Activated T-cell treated with anti-CD3 and anti-CD28 coated beads, Interleukin-2, amount 50 U/mL, for 72 hours (primary cell): ENCODE measurements at places on chromosomes 11 and 22.

DNA sequence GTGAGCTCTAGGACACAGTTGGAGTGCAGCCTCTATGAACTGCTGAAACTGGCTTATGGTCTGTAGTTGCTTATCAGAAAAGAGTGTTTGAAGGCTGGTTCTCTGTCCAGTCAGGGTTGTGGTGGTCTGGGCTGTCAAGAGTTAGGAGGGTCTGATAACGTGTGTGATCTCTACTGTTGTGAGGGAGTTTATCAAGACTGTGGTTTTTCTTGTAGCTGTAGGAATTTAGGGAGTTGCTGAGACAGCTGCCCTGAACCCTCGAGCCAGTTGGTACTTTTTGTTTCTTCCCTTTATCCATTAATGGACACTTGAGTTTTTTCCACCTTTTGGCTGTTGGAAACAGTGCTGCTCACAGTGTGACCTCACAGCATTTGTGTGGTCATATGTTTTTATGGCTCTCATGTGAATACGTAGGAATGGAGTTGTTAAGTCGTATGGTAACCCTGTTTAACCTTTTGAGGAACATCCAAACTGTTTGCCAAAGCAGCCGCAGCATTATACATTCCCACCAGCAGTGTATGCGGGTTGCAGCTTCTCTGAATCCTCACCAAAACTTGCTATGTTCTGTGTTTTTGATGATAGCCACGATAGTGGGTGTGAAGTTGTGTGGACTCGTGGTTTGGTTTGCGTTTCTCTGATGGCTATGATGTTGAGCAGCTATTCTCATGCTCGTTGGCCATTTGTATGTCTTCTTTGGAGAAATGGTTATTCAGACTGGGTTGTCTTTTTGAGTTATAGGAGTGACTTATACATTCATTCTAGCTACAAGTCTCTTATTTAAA is 20.9 kb upstream of the DGCR8 start:
- no peaks in the 10 kb centered on the region for H3K4me1 ChIP-seq
- no peak overlapping the region for H3K4me3 ChIP-seq
- no peak overlapping the region for H3K27ac ChIP-seq
- no peak for DNase-seq
- no peaks in the 10 kb centered on the region for H3K36me3 ChIP-seq

DNA sequence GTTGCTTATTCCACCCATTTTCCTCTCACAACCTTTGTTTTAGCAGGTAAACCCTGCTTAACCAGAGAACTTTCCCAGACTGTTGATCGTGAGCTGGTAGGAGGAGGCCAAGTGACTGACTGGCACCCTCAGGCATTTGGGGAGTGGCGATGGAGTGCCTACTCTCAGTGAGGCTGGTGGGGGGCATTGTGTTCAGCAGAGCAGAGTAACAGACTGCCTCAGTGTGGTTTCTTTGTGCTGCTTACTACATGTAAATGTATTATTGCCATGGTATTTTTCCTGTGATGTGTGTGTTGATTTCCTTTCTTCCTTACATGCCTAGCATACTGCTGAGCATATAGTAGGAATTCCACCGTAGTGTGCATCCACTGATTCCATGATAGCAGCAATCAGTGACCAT is 2.6 kb downstream of the MARK2 start:
- DNase-seq, result no peak
- no peaks in the 10 kb centered on the region for H3K27me3 ChIP-seq
- peak overlapping the region; percentile 31 for H3K27ac ChIP-seq
- H3K4me3 ChIP-seq, result peak overlapping the region; percentile 92
- H3K4me1 ChIP-seq, result peaks cover 68% of the 10 kb centered on the region
- peaks cover 14% of the 10 kb centered on the region for H3K36me3 ChIP-seq

- no peaks in the 10 kb centered on the region for H3K27me3 ChIP-seq
- no peak overlapping the region for H3K4me3 ChIP-seq
- no peak overlapping the region for H3K27ac ChIP-seq
- H3K4me1 ChIP-seq, result no peaks in the 10 kb centered on the region
Measured at GRCh38 chr11:12251666-12252560, 125.5 kb upstream of the PARVA start.

- no peaks in the 10 kb centered on the region for H3K4me1 ChIP-seq
- no peak for DNase-seq
- H3K27me3 ChIP-seq, result no peaks in the 10 kb centered on the region
- H3K36me3 ChIP-seq, result no peaks in the 10 kb centered on the region
Measured at GRCh38 chr11:84249344-84250135, 963.4 kb upstream of the CCDC90B start.

DNA sequence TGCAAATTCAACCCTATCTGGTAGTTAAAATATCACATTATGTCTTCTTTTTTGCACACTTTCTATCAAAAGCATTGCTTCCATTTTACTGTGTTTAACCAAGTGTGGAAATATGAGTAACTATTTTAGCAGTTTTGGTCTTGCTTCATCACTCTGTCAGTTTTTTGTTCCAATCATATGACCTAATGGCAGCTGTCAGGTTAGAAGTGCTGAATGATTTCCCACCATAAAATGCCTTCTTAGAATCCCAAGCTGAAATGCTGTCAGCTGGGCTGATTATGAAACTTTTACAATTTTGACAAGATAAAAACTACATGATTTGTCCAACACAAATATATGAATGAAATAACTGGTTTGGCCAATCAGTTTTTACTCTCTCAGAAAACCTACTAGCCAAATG is 1654.6 kb upstream of the RAG2 start:
- no peak overlapping the region for H3K4me3 ChIP-seq
- no peaks in the 10 kb centered on the region for H3K27me3 ChIP-seq
- H3K4me1 ChIP-seq, result no peaks in the 10 kb centered on the region

GRCh38 chr11:9069862-9070470 is 21.4 kb downstream of the SCUBE2 start:
- H3K4me3 ChIP-seq, result no peak overlapping the region
- H3K36me3 ChIP-seq, result no peaks in the 10 kb centered on the region
- peaks cover 2% of the 10 kb centered on the region for H3K4me1 ChIP-seq
- no peak for DNase-seq
- no peak overlapping the region for H3K27ac ChIP-seq
- peaks cover 42% of the 10 kb centered on the region for H3K27me3 ChIP-seq
